NCI-H2171 (cell line): ENCODE measurements at places on chromosomes 7 and 10.

DNA sequence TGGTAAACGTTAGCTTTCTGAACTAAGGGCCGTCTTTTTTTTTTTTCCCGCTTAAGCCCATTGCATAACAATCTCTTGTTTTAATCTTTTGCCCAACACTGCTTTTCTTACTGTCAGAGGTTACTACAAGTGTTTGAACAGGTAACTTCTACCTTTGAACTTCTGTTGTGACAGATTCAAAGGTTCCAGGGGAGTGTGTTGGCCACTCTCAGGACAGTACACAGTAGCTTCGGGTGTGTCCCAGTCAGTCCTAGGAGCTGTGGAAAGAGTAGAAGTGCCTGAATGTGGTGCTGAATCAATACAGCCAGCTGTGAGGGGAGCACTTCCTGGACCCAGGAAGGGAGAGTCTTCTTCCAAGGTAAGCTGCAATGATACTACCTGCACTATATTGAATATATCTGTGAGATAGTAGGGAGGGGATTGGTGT is at the start of gene ACSL5:
ACSL5 (plus strand) TSS at position 205 of the 427 bp plus-strand sequence. CDS start 20,831 bp downstream, outside the sequence.
- DNase-seq = no peak

- DNase-seq = no peak
Observed at GRCh38 chr10:93030409-93030808, 30.2 kb upstream of the CYP26C1 start.

DNA sequence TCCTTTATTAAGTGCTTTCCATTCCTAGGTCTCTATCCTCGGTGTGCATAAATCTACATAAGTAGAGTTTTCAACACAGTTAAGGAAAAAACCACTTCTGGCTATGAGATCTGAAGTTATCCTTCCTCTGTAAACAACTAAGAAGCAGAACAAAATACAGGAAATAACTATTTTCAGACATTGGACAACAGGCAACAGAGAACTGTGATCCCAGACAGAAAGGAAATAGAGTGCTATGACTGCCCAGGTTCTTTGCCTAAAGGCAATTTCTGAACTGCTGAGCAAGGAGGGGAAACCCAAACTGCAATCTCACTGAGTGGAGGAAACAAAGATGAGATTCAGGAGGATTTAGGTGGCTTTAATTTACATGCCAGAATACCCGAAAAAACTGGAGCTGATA is 285.4 kb downstream of the SNX13 start:
- no peak for DNase-seq

GRCh38 chr7:159071260-159071659 is 73.4 kb downstream of the VIPR2 start:
- no peak for DNase-seq

GRCh38 chr10:4742217-4742616 is 83.8 kb upstream of the AKR1E2 start:
- no peak for DNase-seq
